ENCODE measurements at places on chromosomes 3 and 15.
A peak's percentile ranks its signal among the peaks of the same experiment; 100 is the strongest.

- DNase-seq, result no peak
Measured at GRCh38 chr3:161108840-161109239, 3.7 kb upstream of the B3GALNT1 start.

DNA sequence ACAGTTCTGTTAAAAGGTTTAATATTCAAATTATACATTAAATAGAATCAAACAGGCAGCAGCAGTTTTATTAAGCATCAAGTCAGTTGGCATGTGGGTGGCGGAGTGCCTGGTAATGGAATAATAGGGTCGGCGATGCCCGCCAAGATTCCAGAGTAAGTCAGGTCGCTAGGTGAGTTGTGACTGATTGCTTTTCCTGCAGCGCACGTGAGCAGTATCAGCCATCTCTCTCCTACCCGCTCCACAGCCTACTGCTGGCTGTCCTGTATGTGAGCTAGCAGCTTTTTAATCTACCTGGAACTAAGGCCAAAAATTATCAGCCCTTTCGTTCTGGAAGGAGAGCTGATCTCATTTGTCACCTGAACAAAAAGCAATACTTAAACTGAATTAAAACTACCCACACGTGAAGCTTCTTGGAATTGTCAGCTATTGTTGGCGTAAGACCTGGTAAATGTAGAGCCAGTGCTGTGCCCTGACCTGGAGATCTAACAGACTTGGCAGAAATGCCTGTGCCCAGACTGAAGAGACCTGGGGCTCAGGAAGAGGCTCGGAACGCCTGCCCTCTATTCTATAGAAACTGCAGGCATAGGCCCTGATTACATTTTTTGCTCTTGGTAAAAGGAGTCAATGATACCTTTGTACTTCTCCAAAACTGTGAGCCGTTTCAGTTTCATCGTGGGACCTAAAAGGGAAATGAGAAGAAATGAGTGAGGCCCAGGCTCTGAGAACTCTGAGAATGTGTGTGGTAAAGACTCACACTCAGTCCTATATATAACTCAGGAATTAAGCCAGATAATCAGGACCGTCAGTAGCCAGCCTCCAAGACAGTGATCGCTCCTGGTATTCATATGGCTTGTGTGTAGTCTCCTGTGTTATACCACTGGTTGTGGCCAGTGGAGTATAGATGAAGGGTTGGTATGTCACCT is 21.9 kb downstream of the IDH3A start:
- DNase-seq, result no peak

DNA sequence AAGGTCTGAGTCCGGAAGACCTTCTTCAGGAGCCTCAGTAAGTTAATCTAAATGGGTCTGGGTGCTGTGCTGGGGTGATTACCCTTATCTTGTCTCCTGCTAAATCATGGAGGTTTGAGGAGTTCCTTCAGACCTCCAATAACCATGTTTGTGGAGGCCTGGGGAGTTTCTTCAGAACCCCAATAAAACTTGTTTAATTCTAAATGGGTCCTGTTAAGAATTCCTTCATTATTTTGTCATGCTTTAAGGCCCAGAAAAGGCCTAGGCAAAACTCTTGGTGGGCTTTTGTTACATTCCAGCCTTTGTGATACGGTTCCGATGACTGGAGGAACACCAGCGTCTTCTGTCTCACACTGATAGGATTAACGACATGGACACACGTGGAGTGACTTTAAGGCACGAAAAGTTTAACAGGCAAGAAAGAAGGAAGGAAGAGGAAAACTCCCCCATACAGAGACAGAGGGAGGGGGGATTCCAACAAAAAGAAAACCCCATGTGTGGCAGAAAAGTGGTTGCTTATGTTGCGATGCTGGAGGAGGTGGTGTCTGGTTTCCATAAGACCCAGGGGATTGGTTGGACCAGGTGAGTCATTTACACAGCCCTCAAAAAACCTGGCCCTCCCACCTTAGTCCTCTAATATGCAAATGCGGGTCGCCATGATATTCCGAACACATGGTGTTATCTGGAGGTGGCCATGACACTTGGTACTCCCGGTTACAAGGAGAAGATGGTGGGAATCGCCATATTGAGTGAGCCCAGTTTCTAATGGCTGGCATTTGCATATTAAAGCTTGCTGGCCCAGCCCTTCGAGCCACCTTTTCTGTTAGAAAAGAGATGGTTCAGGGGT is 72.6 kb upstream of the MFGE8 start:
- no peak for DNase-seq

DNA sequence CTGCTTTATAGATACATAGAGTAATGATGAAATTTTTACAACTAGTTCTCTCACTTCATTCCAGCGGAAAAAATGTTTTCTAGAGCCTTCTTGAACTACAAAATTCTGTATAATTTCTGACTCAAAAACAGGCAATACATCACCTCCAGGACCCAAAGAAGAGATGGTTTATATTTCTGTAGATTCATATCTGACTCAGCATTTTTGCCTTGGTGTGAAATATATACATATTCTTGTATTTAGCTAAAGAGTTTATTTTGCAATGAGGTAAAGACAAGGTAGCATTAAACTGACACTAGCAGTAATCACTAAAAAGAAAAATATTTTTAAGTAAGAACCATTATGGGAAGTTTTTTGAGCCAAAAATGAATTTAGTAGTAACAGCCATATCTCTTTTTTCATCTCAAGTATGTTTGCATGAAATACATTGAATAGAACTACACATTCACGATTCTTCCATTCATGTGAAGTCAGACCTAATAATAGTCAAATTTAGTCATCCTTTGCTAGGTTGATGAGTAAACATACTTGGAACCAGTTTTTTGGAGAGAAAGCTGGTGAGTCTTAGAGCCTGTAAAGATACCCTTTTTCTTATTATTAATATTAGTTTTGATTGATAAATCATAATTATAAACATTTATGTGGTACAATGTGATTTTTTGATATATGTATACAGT is 31.6 kb downstream of the COL8A1 start:
- DNase-seq, result no peak

DNA sequence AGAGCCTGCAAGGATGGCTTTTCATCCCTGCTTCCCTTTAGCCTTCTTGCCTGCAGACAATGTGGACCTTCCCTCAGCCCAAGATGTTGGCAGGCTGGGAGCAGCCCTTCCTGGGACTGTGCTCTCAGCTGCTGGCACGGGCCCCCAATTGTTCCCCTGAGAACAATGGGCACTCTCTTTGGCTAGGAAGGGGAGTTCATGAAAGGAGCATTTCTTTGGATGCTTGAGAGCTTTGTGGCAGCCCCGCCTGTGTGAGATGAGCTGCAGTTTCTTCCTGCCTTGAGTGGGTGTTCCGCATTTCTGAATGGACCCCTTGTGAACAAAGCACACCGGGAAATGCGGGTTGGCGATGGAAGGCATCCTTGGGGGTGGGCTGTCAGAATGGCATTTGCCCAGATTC is 35.0 kb upstream of the BSN start:
- DNase-seq, result no peak

DNA sequence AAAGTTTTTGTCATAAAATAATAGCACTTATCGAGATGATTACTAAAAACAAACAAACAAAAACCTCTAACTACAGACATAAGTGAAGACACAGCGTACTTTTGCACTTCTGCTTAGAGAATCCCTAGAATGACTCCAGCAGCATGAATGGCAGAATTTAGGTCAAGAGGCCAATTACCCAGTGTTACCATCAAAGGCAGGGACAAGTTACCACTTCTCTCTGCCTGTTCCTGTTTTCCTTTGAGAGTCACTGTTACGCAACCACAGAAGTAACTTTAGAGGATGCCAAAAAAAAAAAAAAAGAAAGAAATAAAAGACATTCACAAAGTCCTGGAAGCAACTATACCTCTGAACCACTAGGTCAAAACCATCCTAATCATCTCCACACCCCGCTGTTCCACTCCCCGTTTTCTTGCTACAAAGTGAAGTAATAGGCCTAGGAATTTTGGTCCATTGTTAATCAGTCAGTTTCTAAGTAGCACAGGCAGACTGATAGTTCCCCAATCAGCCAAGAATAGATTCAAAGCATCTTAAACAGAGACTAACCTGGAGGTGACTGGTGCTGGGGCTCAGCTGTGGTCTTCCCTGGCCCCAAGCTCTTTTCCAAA is 41.9 kb downstream of the FMN1 start:
- DNase-seq, result peak; percentile 34

- no peak for DNase-seq
Measured at GRCh38 chr3:100024520-100025303, 89.6 kb downstream of the FILIP1L start.

- DNase-seq, result no peak
Measured at GRCh38 chr3:172321035-172321434, 127.2 kb downstream of the GHSR start.

DNA sequence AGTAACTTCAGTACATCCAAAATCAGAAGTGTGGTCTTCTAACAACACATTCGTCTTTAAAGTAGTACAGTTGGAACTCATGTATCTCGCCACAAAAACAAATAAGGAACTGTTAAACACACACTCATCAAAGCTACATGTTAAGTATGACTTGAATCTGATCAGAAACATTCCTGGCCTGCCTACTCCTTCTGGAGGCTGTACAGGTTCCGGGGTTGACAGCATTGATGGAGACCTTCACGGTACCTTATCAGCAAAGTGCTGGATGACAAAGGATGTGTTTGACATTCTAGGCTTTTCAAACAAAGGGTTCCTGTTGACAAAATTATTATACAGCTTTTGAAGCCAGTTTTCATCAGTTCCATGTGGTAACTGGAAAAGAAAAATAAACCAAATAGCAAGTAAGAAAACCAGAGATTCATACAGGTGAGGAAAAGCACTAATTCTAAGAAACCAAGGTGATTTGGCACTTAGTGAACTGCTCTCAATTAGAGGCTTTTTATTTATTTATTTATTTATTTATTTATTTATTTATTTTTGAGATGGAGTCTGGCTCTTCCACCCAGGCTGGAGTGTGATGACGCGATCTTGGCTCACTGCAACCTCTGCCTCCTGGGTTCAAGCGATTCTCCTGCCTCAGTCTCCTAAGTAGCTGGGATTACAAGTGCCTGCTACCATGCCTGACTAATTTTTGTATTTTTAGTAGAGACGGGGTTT is 44.3 kb downstream of the MYO5C start:
- DNase-seq, result no peak

DNA sequence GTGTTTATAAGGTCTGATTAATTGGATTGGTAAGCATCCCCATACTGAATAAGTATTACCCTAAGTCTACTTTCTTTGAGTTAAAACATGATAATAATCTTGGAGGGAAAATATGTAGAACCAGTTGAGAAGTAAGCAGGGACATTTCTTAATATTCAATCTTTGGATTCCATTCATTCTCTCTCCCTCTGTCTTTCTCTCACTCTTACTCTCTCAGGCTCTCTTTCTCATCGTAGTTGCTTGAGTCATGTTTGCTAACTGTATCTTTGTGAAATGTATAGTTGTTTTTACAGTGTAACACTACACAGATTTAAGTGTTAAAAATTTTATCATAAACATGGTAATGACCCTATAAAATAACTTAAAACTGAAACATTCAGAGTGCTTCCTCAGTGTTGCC is 163.8 kb downstream of the RSRC1 start:
- DNase-seq, result no peak

GRCh38 chr3:72912532-72912931 is 24.7 kb downstream of the GXYLT2 start:
- no peak for DNase-seq

DNA sequence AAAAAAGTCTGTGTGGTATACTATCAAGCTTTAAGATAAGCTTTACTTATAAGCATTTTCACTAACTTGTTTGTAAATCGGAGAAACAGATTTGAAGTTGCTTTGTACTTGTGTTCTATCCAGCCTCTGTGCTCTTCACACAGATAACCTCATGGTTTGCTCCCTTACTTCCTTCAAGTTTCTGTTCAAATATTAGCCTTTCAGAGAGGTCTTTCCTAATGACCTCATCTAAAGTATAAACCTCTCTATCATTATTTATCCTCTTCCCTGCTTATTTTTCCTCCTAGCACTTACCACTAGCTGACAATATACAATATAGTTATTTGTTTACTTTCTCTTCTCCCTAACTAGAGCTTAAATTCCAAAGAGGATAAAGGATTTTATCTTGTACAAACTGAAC is 180.0 kb downstream of the CBLB start:
- no peak for DNase-seq

DNA sequence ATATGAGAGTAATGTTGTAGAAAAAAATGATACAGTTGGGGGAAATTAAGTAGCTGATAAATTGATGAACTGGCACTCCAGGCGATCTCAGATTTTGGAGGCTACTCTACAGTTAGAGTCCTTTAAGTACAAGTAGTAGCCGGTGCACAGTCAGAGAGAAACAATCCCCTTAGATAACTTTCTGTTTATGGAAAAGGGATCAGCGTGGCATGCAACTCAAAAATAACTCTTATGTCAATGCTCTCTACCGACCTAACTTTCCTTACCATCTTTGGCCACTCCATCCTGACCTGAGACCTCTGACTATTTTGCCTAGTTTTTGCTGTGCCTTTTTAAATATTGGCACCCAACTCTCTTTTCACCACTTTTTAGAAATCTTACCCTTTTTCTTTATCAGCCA is 299.6 kb downstream of the UNC13C start:
- DNase-seq, result no peak

- no peak for DNase-seq
Measured at GRCh38 chr3:17740721-17741141, 1.7 kb downstream of the TBC1D5 start.

DNA sequence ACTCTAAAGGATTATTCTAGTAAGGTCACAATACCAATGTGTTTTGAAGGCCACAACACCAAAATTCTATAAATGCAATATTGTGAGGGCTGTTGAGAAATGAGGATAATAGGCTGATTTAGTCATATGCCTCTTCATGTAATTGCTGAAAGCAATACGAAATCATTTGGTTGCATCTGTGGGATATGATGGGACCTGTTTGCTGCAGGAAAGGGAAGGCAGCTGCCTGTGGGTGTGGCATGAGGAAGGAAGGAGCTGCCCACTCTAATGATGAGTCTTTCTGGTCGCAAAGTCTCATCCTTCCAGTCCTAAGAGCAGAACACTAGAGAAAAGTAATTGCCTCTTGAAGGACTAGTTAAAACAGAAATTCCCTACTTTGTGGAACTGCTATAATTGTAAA is 245.3 kb upstream of the ZPLD1 start:
- no peak for DNase-seq

GRCh38 chr3:112672716-112673541 is 32.0 kb upstream of the CCDC80 start:
- DNase-seq, result no peak

DNA sequence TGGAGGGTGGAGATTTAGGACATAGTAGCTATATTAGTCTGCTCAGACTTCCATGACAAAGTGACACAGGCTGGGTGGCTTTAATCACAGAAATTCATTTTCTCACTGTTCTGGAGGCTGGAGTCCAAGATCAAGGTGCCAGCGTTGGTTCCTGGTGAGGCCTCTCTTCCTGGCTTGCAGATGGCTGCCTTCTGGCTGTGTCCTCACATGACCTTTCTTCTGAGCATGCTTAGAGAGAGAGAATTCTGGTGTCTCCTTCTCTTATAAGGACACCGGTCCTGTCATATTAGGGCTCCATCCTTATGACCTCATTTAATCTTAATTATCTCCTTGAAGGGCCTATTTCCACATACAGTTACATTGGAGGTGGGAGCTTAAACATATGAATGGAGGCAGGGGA is 14.9 kb upstream of the SHC4 start:
- no peak for DNase-seq

- no peak for DNase-seq
Measured at GRCh38 chr3:9395570-9396300, 1.7 kb upstream of the SETD5 start.

Data from CD4-positive, alpha-beta T cell treated with Interferon gamma for 1 hour (primary cell).